ENCODE measurements at places on chromosomes 2 and 18.
A peak's percentile ranks its signal among the peaks of the same experiment; 100 is the strongest.

- DNase-seq, result no peak
Measured at GRCh38 chr18:1840878-1841277, 730.4 kb downstream of the METTL4 start.

DNA sequence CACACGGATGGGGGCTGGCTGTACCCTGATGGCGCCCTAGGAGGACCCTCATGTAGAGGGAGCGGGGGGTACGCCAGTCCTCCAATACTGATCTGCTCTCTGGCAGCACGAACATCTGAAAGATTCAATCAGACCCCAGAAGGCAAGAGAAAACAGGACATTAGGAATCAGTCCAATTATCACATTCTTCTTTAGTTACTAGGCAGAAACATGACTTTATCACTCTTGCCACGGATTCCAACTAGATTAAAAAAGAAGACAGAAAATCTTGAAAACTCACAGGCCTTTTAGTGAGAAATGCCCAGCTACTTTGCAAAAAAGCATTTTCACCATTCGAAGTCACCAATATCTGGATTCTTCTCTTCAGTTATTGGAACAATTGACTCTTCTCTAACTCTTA, 68.4 kb downstream of the ID2 start:
- no peak for DNase-seq

DNA sequence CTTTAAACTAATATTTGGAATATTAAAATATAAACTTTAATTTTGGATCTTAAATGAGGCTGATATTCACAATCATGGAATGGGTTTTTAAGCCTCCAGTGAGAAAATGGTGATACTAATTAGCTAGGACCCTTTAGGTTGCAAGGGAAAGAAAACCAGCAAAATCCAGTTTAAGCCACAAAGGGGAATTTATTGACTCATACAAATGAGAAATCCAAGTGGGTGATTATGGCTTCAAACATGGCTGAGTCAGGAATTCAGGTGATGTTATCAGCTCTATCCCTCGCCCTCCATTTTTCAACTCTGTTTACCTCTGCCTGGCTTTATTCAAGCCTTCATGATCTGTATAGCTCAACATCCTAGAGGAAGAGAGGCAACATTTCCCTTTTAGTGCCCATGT, 75.3 kb upstream of the DLX2 start:
- DNase-seq, result no peak

DNA sequence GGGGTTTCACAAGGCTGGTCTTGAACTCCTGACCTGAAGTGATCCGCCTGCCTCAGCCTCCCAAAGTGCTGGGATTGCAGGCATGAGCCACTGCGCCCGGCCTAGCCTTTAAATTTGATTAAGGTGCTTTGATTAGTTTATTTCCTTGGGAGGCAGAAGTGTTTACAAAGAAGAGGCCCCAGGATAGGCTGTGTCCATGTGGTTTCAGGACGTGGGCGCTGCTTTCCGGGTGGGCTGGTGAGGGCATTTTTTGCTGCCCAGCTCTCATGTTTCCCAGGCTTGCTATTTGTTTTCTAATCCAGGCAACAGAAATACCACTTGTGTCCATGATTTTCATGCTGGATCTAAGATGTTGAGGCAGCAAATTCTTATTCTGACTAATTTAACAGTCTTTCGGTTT, 124.2 kb downstream of the SH3RF3 start:
- DNase-seq, result no peak

DNA sequence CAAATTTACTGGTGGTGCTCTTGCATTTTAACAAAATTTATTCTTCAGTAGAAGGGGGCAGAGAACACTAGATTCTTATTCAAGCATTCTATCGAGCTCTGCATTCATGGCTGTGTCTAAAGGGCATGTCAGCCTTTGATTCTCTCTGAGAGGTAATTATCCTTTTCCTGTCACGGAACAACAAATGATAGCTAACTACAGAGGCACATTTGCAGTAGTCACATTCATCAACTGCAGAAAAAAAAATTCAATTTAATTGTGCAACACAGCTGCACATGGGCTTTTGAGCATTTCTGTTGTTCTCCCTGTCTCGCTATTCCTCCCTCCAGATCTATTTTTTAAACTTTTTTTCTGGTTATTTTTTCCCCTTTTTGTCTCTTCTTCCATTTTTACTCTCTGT, 13.0 kb upstream of the DLX1 start:
- DNase-seq, result no peak

DNA sequence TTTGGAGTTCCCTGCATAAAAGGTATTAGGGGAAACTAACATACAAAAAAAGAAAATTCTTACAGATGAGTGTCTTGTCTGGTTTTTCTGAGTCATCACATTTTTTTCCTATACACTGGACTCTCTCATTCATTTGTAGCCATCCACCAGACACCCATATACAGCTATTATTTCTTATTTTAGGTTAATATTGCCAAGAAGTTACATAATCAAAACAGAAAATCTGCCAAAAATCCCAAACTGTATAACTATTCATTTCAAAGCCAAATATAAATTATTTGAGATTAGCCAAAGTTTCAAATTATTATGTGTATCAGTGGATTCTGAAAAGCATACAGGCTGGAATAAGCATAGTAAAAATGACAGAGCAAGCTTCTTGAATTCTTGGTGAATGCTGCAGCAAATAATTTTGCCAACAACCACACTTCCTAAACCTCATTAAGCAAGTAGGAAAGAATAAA, 191.2 kb downstream of the NCKAP5 start:
- no peak for DNase-seq

GRCh38 chr2:105395691-105396090, 3.2 kb downstream of the FHL2 start:
- DNase-seq, result no peak

DNA sequence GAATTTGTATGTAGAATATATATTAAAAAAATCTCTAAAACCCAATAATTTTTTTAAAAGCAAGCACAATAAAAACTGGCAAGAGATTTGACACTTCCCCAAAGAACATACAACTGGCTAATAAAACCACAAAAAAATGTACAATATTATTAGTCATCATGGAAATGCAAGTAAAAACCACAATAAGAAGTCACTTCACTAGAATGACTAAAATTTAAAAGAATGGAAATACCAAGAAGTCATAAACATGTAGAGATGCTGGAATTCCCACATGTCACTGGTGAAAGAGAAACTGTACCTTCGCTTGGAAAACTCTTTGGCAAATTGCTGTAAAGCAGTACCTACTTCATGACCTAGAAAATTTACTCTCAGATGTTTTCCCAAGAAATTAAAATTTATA, 43.4 kb upstream of the KYNU start:
- DNase-seq, result no peak

DNA sequence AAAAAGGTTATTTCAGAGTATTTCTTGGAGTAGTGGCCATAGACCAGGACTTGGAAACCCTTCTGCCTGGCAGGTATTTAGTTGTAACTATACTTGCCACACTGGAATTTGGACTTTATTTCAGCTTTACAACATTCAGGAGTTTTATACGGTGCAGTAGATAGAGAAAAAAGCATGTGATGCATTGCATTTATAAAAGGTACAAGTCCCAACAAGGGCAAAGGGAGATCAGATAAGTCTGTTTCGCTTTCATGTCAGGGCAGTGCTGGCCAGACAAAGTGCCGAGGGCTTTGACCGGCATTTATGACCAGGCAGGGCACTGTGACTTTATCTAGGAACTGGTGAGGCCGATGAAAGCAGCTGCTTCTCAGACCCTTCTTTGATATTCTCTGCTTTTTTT, 145.4 kb downstream of the RTN4 start:
- DNase-seq, result no peak

DNA sequence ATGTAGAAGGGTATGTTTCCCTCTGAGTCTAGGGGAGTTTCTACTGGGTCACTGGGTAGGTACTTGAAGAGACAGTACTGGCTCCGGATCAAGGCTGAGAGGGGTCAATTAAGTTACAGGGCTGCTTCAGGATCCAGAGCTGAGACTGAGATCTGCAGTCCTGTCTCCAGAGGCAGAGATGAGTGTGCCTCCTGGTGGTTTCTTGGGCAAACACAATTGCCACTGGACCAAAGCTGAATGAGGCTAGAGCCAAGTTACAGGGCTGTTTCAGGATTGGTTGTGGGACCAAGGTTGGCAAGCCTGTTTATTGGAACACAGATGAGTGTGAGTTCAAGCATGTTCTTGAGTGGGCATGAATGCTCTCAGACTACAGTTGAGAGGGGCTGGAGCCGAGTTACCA, 157.9 kb downstream of the ADCYAP1 start:
- no peak for DNase-seq

- no peak for DNase-seq
Measured at GRCh38 chr2:204089574-204089973, 153.0 kb downstream of the ICOS start.

- no peak for DNase-seq
Measured at GRCh38 chr2:151200844-151201243, 60.8 kb downstream of the RBM43 start.

DNA sequence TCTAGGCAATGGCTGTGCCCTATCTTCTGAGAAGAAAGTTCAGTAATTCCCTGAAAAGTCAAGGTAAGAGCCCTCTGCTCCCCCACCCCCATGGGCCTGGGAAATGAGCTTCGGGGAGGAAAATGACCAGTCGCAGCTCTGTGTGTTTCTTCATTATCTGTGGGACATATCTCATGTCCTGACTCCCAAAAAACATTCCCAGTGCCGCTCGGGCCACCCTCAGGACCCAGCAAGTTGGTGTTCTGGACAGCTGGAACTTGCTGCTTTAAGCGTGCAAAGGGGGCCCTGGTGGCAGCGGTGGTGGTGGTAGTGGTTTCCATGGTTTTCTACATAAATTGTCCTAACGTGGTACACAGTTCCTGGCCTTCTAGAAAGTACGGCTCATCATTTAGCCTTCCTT, 17.2 kb upstream of the PRLH start:
- DNase-seq, result no peak

GRCh38 chr2:228652366-228652765, 470.9 kb upstream of the SPHKAP start:
- no peak for DNase-seq

DNA sequence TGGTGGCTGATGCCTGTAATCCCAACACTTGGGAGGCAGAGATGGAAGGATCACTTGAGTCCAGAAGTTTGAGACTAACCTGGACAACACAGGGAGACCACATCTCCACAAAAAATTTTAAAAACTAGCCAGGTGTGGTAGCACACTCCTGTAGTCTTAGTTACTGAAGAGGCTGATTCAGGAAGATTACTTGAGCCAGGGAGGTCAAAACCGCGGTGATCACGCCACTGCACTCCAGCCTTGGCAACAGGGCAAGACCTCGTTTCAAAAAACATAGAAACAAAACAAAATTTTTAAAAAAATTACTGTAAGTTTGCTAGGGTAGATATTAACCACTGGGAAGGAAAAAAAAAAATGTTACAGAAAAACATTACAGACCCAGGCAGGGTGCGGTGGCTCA, 5.8 kb downstream of the ATL2 start:
- DNase-seq, result no peak

- no peak for DNase-seq
Measured at GRCh38 chr18:57801325-57801724, 1.8 kb downstream of the ATP8B1 start.

- DNase-seq, result peak; percentile 75
Measured at GRCh38 chr2:11155381-11156035, at the start of gene SLC66A3. Gene SLC66A3, plus strand, starts transcription at chr2:11155467. Its CDS starts 80 bp downstream, at chr2:11155547.

DNA sequence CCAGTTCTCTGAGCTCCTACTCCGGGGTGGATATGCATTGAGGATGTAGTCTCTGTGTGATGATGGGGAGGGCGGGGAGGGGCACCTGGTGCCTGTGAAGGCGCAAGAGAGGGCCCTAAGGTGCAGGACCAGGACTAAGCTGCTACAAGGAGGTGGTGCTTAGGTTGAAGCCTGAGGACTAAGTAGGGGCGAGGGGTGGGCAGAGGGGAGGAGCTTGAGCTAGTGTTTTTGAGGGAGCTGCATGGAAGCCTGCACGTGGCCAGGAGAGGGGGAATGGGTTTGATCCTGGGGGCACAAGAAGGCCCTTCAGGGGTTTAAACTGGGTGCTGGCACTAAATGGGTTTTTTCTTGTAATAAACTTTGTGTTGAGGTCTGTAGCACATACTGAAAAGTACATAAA, 105.0 kb downstream of the UGGT1 start:
- no peak for DNase-seq

DNA sequence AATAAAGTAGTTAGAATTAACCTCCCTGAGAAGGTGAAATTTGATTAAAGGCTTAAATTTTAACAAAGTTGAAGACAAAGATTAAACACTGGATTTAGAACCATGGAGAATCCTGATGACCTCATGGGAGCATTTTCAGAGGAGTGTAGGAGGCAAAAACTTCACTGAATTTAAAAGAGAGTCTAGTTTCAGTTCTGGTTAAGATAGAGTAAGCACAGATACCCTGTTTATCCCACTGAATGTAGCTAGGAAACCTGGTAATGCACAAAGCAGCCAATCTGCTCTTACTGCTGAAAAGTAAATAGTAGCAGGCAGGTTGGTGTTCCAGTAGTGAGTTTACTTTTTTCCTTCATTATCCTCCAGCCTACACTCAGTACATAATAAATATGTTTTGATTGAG, 654.9 kb upstream of the SYT4 start:
- DNase-seq, result no peak

- no peak for DNase-seq
Measured at GRCh38 chr18:48940854-48941611, 9.7 kb downstream of the SMAD7 start.

DNA sequence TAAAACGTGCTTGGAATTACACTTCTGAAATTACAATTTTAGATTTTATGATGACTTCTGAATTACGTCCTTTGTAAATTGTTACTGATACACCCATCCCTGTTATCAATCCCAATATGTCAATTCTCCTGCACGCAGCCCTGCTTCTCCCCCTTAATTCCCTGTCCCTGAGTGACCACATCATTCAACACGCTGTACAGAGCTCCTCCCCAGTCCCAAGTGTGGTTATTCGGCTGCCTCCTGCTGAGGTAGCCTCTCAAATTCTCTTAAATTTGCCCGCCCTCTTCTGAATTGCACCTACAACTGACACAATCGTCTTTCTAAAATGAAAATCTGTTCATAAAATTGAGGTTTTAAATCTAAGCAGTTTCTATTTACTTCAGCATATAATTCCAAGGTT, 10.1 kb downstream of the SERPINB8 start:
- DNase-seq, result no peak

- no peak for DNase-seq
Measured at GRCh38 chr2:73031725-73032701, 39.5 kb downstream of the SFXN5 start.

- no peak for DNase-seq
Measured at GRCh38 chr2:206361407-206362045, 81.8 kb upstream of the ADAM23 start.

DNA sequence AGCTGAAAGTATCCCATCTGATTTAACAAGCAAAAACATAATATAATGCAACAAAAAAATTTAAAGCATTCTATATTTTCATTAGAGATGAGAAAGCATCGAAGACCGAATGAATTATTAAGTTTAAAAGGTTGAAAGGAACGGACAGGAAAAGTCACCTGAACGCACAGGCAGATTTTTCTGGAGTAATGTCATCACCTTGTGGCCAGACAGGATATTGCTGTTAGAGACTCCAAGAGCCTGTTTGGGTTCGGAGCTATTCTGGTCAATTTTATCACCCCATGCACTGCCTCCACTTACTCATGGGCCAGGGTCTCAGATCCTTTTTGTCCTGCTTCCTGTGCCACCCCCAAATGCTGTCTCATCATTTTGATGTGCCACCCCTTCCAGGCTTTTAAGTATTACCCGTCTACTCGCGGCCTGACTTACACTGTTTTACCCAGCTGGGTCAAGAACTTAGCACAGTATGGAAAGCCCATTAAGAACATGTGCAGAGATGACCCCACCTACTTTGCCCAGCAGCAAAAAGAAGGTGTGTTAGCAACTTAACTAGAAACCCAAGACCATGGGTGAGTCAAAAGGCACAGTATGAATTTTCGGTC, 27.3 kb downstream of the GKN2 start:
- no peak for DNase-seq

Data from HL-60 (cell line).